ENCODE measurements at places on chromosomes 5 and 9. TPM values are rescaled to one million over a fixed set of nuclear protein-coding genes. Genes with fewer than 3 reads are reported as not detected.
A peak's percentile ranks its signal among the peaks of the same experiment; 100 is the strongest.

DNA sequence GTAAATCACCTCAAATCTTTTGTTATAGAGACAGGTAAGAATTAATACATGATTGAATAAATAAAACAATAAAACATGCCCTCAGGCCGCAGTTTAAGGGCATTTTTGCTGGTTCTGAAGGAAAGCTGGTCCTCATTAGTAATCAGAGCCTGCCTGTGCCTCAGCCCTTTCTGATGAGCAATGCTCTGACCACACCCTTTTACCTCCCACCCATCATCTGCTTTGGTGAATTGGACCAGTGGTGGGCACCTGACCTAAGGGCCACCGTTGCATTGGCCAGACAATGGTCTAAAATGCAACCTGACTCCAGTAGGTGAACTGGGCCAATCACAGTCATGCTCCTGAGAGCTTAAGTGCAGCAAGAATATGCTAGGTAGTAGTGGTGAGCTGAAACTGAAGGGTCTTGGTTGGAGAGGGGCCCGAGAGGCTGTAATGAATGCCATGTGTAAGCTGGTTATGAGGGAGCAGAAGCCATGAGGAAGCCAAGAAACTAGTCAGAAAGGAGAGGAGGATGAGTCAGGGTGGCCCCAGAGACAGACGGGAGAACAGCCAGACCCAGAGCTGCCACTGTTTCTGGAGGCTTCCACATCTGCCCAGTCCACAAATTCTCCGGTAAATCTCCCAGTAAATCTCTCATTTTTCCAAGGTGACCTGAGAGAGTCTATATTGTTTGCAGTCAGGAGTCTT is 45.5 kb upstream of the ZSWIM6 start:
- DNase-seq = peak; percentile 60

The LCN10 gene
- total RNA-seq = not detected

DNA sequence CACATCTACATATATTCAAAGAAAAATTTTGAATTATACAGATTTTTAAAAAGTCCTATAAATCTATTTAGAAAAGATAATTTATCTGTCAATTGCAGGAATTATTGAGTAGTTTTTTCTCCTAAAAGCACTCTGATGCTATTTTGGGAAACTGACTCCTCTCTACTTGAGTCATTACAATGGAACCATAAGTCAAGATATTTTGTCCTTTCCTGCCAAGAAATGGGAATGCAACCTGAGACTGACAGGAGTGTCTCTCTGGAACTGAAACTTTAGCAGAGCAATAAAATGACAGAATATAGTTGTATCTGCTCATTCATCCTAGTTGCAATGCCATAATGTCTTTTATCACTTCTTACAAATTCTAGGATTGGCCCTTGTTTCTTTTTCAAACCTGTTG is 48.6 kb downstream of the CARTPT start:
- DNase-seq = peak; percentile 39

The GAPT gene
- not detected for total RNA-seq

The KLF4 gene
- 3.2 TPM for total RNA-seq

GRCh38 chr5:89597878-89598277 is 714.9 kb upstream of the MEF2C start:
- DNase-seq = no peak

GRCh38 chr5:56641635-56642260 is 173.6 kb upstream of the MAP3K1 start:
- no peak for DNase-seq

DNA sequence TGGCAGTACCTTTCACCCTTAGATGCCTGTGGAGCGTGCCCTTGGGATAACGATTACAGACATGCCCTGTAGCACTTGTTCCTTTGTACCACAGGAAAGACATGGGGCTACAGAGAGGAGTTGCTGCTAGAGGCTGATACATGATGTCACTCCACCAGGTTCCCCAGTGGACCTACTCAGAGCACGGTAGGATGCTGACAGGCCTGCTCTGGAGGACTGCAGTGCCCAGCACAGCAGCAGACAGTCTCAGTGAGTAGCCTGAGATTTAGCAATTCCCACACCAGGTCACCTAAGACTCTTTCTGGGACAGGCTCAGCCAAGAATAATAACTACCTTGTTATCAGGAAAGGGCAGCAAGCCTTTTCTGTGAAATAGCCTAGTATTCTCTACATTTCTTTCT is 28.8 kb downstream of the PDE4D start:
- no peak for DNase-seq

The TMEM167A gene
- total RNA-seq = 160 TPM

DNA sequence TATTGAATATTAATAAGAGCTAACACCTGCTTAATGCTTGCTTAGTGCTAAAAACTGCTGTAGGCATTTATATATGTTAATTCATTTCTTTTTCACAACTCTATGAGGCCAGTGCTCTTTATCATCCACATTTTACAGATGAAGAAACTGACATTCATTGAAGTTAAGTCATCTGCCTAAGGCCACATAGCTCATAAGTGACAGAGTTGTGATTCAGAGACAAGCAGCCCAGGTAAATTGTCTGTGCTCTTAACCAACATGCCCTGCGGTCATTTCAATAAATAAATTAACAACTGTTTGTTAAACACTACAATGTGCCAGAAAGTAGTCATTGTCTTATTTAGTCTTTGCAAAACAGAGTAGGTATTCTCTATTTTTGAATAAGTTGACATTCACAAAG is 1354.4 kb upstream of the C9orf72 start:
- no peak for DNase-seq

GRCh38 chr9:122158202-122158601 is 1.4 kb downstream of the NDUFA8 start:
- peak; percentile 31 for DNase-seq

DNA sequence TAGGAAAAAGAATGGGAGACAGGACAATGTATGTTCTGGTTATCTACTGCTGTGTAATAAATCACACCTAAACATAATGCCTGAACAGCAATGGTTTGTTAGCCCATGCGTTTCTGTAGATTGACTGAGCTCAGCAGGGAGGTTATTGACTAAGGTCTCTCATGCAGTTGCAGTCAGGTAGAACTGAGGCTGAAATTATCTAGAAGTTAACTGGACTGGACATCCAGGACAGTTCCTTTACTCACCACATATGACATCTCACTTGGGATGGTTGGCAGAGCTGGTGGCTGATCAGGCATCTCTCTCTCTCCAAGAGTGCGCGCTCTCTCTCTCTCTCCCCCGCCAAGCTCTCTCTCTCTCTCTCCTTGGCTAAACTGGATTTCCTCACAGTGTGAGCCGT is 8.9 kb upstream of the FOXB2 start:
- DNase-seq = no peak

The TAF11L5 gene
- not detected for total RNA-seq

DNA sequence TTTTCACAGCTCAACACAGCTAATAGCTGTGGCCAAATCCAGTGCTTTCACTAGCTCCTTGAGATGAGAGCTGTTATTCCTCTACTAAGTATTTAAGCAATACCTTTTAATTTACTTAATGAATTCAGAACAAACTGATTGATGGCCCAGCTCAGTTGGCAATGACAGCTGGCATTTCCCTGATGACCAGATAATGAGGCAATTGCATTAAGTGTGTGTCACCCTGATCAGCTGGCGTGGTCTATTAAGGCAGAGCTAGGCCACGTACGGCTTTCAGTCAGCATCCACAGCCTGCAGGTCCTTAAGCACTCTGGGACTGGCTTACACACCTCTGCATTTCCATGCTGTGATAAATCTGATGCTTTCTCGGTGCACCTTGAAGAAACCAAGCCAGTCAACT is 34.4 kb downstream of the TTLL11 start:
- DNase-seq = no peak

DNA sequence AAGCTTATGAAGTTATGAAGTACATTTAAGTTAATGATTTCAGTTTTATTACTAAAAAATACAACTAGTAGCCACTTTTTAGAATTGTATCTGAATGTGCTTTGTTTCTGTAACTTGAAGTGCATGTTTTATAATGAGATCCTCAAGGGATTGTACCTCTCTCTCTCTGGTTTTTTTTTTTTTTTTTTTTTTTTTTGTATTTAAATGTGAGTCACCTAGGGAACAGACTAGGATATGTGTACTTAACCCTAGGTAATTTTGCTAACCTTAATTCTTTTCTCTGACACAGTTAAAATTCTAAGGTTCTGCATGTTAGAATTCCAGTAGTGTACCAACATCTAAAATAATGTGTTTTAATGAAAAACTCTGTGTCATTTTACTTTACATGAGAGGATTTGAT is 59.5 kb downstream of the CDC42SE2 start:
- DNase-seq = no peak

- no peak for DNase-seq
These were observed 20.9 kb downstream of the NDUFA8 start for GRCh38 chr9:122138560-122139268.

- DNase-seq = no peak
These were observed 81.8 kb downstream of the MED10 start for GRCh38 chr5:6296524-6296923.

DNA sequence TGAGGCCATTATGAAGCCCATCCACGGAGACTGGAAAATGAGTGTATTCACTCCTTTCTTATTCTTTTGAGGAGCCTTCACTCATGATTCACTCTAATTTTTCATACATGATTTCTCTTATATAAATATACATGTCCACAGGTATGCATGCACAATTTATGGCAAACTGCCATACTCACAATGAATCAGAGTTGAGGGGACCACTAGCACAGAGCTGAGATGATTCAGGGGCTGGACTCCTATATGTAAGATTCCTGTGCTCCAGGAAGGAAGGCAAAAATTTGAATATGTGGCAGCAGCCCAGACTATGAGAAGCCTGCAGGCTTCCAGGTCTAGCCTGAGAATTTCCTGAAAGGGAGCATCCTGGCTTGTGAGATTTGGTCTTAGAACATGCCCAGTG is 484.6 kb downstream of the PRELID2 start:
- peak; percentile 89 for DNase-seq

- no peak for DNase-seq
These were observed 68.7 kb upstream of the ADAMTSL1 start for GRCh38 chr9:18405240-18405639.

- no peak for DNase-seq
These were observed 42.2 kb upstream of the TNFSF8 start for GRCh38 chr9:114972510-114973136.

GRCh38 chr9:76557674-76558225 is 98.8 kb downstream of the GCNT1 start:
- no peak for DNase-seq

GRCh38 chr5:1911773-1912235 is 29.1 kb upstream of the IRX4 start:
- DNase-seq = no peak

- peak; percentile 52 for DNase-seq
These were observed 21.0 kb downstream of the CSF1R start for GRCh38 chr5:150065346-150065745.

The RLN1 gene
- total RNA-seq = 0.53 TPM

DNA sequence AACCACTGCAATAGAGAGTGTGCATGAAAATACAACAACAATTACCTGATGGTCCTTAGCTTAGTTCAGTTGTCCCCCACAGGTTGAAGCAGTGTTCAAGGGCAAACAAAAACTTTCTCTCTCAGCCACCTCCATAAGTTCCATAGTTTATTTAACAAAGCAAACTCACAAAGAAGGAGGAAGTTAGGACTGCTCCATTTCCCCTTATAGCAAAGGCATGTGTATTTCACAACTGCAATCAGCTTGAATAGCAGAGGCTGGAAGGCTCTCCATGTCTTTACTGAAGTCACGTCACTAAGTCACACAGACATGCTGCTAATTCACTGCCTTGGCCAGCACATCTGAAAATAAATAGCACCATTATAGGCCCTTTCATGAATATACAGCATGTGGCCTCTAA is 43.3 kb downstream of the DOCK8 start:
- no peak for DNase-seq

- DNase-seq = no peak
These were observed 210.8 kb upstream of the SMARCA2 start for GRCh38 chr9:1804128-1804865.

The RASEF gene
- 0.91 TPM for total RNA-seq

GRCh38 chr5:10102706-10103497 is 146.8 kb downstream of the ATPSCKMT start:
- no peak for DNase-seq

DNA sequence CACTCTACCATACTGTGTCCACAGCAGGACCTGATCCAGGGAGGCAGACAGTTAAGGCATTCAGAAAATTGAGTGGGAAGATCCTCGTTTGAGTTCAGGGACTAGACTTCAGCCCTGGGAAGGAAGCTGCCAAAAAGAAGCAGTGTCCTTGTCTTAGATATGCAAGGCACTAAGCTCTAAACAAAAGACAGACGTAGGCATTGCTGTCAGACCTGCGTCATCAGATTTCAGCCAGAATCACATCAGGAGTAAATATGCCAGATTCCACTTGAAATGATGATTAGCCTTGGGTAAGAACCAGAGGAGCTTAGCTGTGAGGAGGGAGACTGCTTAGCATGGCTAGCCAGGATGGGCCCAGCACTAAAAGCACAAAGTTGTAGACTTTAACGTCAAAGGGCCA is 56.7 kb downstream of the MAMDC2 start:
- DNase-seq = peak; percentile 59

GRCh38 chr9:131593091-131593820 is 47.9 kb downstream of the PRRT1B start:
- peak; percentile 23 for DNase-seq

DNA sequence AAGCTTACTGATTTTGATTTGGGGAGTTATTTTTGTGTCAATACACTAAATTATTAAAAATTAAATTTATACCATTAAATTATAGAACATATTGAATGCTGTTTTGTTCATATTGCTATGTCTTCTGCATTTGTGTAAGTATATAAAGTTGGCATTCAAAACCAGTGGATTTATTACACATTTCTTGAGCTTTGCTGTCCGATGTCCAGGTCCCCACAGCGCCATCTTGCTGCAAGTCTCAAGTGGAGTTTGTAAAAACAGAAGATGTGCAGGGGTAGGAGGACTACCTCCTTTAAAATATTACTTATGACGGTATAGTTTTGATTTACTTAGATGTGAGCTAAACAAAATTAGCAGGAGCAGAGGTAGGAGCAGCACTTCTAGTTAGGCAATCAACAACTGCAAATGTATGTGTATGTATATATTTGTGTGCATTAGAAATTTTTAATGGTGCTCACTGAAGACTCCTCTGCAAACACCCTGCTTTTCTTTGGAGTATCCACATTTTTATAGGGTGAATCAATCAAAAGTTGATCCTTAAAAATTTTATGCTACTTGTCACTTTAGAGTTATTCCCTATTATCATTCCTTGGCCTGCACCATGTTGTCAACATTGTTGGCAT is 37.4 kb downstream of the CPEB4 start:
- no peak for DNase-seq

DNA sequence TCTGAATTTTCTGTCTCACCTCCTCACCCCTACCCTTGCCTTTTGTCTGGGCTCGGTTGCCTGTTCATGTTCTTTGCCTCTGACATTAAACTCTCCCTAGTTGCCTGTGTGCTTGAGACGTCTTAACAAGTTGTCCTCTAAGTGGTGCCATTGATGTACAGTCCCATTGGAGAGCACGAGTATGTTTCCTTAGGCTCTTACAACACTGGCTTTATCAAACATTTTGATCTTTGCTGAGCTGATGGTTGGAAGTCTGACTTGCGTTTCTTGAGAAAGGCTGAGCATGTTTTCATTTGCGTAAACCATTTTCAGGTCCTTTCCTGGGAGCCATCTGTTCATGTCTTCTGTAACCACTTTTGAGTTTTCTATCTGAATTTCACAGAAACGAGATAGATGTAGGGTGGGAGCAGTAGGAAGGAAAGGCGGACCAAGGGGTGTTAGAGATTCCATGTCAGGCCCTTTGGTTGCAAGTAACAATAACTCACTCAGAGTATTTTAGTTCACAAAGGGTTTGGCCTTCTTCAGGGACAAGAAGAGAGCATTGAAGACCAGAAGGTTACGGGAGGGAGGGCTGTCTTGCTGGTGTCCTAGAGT is 35.4 kb downstream of the OTULIN start:
- no peak for DNase-seq

All from astrocyte (in vitro differentiated cells and primary cell).